CD4-positive, alpha-beta T cell treated with Interleukin-2 at 100 ng/mL for 4 hours (primary cell): ENCODE measurements at places on chromosomes 7 and 10.

- DNase-seq, result no peak
Measured at GRCh38 chr7:131544449-131545301, 11.8 kb downstream of the PODXL start.

GRCh38 chr10:118504467-118505205, 90.8 kb downstream of the PRLHR start:
- DNase-seq, result no peak

DNA sequence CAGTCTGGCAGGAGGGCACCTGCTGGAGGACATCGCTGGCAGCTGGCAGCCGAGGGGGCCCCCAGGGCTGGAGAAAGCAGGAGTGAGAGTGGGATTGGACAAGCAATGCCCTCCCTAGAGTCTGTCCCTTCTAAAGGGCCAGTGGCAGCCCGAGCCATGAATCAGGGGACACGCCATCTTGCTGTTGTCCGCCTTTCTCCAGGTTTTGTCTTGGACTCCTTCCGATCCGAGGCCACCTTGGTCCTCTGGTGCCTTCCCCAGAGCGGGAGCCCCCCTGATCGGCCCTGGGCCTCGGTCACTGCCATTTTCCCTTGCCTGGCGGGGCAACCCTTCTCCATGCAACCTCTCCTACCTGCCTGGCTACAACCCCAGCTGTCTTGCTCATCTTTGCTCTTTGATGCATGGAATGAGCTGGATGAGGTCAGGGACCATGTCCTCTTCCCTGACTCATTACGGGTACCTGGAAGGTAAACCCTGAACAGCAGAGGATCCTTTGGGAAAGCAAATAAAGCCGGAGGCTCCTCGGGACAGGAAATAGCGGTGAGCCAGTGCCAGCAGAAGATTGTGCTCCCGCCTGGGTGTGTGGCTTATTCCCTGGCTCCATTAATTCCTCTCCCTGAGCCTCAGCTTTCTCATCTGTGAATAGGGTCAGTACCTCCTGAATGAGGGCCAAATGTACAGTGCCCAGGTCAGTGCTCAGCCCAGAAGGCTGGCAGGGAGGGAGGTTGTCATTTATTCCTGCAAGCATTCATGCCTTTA, 112.0 kb downstream of the GRK5 start:
- no peak for DNase-seq

DNA sequence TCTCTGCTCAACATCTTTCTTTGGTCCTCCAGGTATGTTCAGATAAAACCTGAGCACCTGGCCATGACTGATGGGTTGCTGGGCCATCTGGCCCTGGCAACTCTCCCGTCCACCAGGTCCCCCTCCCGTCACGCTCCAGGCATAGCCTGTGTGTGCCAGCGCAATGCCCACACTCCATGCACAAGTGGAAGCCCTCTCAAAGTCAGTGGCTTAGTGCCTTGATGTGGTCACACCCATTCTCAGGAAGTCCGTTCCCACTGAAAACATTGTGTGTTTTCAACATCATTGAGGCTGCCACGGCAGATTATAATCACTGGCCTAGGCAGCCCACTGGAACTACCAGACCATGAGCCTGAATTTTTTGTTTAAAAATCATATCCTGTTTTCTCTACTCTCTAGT, 170.6 kb upstream of the LANCL2 start:
- no peak for DNase-seq

- DNase-seq, result no peak
Measured at GRCh38 chr10:71259815-71260501, 47.6 kb downstream of the UNC5B start.

DNA sequence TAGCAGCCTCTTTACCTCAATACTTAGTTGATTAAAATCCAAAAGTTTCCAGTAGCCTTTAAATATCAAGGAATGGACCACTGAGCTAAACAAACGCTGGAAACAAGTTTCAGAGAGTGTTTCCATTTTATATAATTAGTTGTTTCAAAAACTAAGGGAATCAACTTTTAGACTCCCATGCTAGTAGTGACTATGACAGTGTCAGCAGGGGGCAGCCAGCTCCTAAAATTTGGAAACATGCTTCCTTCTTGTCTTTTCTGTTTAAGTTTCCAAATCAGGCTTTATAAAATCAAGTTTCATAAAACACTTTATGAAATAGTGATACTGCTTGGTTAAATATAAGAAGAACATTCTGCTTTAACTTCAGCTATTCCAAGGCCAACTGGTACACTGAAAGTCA, 138.2 kb upstream of the TMEM229A start:
- DNase-seq, result no peak

DNA sequence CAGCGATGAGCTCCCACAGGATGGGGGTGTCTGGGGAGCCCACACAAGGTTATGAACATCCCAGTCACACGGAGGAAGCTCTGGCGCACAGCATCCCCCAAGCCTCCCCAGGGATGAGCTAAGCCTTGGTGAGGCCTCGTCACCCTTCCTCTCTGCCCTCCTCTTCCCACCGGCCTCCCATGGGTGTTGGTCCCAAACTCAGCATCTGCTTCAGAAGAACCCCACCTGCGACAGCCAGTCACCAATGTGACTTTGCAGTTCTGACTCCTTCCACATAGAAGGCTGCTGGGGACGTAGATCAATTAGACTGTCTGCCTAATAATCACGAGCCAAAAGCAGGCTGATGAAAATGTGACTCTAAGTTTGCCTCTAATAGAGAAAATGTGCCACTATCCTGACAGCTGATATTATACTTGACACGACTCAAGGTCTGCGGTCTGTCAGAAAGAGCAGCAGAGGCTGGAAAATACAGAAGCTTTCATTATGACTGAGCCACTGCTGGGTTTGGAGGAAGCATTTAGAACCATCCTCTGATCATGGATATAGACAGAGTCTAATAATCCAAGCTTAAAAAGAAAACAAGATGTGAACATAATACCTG, 116.0 kb upstream of the PFKP start:
- no peak for DNase-seq

GRCh38 chr7:127514499-127514898, 70.9 kb downstream of the GCC1 start:
- peak; percentile 32 for DNase-seq

DNA sequence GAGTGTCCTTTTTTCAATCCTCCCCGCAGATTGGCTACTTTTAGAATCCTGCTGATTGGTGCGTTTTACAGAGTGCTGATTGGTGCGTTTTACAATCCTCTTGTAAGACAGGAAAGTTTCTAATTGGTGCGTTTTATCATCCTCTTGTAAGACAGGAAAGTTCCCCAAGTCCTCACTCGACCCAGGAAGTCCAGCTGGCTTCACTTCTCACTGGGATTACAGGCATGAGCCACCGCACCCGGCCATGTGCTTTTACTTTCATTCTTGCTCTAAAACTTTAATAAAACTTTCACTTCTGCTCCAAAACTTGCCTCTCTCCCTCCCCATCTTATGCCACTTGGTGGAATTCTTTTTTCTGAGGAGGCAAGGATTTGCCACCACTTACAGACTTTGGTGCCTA, 17.0 kb upstream of the WAPL start:
- no peak for DNase-seq

GRCh38 chr7:16430133-16430532, 8.8 kb upstream of the CRPPA start:
- no peak for DNase-seq

GRCh38 chr10:106799776-106800175, 364.7 kb downstream of the SORCS1 start:
- DNase-seq, result no peak

DNA sequence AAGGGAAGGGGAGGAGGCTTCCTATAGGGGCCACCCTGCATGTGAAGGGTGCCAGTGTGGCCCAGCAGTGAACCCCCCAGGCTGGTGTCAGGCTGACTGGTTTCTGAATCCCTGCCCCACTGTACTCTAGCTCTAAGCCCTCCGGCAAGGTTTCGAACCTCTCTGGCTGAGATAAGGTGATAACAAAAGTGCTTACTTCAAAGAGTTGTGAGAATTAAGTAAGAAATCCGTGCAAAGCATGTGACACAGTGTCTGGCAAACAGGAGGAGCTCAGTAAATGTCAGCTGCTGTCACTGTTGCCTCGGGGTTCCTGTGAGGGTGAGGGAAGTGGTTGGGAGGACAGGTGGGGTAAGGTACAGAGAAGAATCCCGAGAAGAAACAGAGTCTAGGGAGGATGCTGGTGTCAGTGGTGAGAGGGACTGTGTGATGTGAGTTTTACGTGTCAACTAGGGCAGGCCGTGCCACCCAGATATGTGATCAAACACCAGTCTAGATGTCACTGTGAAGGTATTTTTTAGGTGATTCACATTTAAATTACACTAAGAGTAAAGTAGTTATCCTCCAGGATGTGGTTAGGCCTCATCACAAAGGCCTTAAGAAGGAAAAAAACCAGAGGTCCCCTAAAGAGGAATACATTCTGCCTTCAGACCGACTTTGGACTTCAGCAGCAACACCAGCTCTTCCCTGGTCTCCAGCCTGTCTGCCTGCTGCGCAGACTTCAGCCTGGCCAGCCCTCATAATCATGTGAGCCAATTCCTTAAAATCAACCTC, 64.4 kb downstream of the BPGM start:
- peak; percentile 74 for DNase-seq

GRCh38 chr10:2772135-2772534, 295.2 kb upstream of the PFKP start:
- no peak for DNase-seq

- DNase-seq, result no peak
Measured at GRCh38 chr7:134561-135256, 57.7 kb upstream of the FAM20C start.

DNA sequence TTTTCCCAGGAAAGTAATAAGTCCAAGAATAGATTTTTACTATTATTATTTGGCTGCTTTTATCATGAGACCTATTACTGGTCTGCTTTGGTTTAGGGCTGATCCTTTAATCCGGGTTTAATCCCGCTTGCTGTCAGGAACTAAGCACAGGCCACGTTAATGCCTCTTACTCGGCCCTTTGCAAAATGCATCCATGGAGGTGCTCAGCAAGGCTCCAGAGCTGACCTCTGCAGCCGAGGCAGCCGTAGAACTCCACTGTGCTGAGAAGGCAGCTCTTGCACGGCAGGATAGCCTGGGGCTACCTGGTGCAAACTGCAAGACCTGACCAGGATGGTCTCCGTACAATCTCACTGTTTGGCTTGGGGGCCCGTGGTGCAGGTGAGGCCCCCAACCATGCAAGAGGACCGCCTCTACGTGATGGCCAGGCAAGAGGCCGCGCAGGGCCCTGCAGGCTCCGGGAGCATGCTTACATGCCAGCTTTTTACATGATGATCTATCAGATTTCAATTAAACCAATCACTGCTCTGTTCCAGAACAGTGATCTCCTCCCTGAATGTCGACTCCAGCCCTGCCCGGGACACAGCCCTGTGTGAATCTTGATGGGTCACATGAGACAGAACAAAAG, 10.4 kb upstream of the CALML3 start:
- no peak for DNase-seq

- DNase-seq, result no peak
Measured at GRCh38 chr10:4315551-4315950, 510.5 kb upstream of the AKR1E2 start.

DNA sequence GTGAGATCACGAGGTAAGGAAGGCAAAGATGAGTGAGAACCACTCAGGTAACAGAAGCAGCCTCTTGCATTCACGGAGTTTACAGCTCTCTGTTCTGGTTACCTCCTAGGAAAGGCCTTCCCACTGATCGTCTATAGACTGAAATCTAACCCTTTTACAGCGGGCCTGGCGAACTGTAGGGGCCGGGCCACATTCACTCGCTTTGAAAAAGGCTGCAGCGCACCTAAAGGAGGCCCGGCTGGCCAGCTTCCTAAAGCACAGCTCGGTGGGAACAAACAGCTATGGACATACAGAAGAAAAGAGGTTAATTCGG, 565 bp downstream of the ATP5MK start:
- no peak for DNase-seq

GRCh38 chr7:56483861-56484550, 367.8 kb upstream of the NUPR2 start:
- no peak for DNase-seq

- DNase-seq, result no peak
Measured at GRCh38 chr7:157519246-157519645, 182.4 kb downstream of the DNAJB6 start.

- peak; percentile 53 for DNase-seq
Measured at GRCh38 chr10:1063232-1063865, 7.2 kb downstream of the WDR37 start.

GRCh38 chr10:62249957-62250356, 18.7 kb downstream of the RTKN2 start:
- DNase-seq, result no peak

DNA sequence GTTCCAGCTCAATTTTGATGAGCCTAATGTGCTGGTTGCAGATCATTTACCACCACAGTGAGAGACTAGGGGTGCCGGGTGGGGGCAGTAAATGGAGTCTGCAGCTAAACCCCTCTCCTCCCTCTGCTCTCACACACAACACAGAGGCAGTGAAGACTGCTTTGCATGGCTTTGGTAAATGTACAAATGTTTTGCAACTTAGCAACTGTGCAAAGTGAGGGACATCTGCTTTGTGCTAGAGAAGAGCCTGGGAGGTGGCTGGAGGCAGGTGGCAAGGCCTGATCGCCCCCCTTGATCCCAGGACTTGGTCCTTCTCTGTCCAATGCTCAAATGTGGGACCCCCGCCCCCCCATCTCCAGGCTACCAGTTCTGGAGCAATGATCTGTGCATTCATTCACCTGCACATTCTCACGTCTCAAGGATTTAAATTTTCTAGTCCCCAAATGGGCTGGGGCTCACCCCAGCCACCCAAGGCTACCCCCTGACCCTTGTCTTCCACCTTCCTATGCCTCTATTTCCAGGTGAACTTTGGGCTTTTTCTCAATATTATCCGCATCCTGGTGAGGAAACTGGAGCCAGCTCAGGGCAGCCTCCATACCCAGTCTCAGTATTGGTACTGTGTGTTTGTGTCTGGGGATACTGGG, 11.6 kb downstream of the GHRHR start:
- DNase-seq, result no peak

DNA sequence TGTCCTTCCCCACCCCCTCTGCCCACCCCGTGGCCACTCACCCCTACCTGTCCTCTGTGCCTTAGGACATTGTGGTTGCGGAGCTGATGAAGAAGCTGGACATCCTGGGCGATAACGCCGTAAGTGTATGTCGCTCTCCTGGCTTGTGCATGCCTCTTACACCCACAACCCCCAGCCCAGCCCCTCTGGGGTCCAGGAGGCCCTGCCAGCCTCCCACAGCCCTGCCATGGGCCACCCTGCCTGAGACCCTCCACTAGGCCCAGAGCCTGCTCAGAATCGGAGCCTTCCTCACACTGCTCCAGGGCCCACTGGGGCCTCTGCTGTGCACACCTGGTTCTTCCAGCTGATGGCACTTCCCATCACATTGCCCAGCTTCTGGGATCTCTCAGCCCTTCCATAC, 36.8 kb upstream of the DPYSL4 start:
- DNase-seq, result no peak

DNA sequence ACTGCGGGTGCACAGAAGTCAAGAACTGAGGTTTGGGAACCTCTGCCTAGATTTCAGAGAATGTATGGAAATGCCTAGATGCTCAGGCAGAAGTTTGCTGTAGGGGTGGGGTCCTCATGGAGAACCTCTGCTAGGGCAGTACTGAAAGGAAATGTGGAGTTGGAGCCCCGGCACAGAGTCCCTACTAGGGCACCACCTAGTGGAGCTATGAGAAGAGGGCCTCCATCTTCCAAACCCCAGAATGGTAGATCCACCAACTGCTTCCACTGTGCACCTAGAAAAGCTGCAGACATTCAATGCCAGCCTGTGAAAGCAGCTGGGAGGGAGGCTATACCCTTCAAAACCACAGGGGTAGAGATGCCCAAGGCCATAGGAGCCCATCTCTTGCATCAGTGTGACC, 1336.0 kb upstream of the CELF2 start:
- no peak for DNase-seq
